ENCODE measurements at places on chromosomes 7 and 10.

DNA sequence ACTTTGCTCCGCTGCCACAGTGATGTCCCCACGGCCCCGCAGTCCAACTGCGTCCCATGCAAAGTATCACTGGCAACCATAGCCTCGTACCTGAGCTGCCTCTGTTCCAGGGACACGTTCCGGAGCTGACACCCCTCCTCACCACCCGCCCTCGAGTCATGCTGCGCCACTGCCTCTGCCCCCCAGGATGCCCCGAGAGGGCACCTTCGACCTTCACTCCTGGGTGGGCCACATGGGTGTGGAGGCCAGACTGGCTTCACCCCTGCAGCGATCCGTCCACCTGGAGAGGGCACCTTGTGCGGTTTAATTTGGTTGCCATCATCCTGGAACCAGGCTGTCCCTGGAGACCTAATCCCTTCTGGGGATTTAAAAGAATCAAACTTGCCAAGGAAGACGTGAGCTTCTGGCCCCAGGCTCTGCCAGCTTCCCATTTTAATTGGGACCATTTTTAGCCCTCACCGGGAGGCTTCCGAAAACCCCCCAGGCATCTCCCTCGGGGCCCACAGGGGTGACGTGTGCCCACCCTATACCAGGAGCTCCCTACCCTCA lies 19.2 kb upstream of the TNRC18 start:
- no peak for DNase-seq

- no peak for DNase-seq
Observed at GRCh38 chr7:8511855-8512254, 78.4 kb downstream of the NXPH1 start.

DNA sequence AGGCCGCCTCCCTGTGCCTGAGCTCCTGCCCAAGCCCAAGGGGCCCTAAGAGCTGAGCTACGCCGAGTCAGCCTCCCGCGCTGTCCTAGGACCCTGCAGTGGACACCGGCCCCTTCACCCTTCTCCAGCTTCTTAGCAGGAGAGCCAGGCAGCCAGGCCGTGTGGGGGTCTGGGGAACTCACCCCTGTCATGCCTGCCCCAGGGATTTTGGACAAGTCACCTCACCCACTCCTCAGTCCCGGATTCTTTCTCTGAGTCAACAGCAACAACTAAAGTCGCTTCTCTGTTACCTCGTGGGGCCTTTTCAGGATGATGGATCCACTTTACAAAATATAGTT lies 79.3 kb downstream of the MKI67 start:
- DNase-seq = no peak

DNA sequence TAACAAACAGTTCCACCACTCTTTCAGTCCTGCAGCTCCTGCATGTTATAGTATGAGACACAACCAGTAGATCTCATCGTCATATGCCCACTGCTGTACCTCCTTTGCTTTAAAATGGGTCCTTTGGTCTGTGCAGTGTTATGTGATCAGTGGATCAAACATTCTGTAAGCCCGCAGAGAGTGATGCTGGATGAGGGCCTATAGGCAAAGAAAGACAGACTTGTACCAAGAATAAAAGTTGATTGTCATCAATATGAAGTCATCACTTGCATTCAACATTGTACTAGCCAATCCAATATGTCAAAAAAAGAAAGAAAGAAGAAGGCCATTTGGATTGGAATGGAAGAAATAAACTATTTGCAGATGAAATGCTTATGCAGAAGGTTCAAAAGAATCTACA lies 79.8 kb upstream of the PHYHIPL start:
- DNase-seq = no peak

Measured in CD4-positive, alpha-beta T cell treated with Interleukin-4 for 1 hour (primary cell).